ENCODE measurements at places on chromosomes 3 and 15. TPM values are rescaled to one million over a fixed set of nuclear protein-coding genes. Genes with fewer than 3 reads are reported as not detected.

Gene TF
- 1.7 TPM for total RNA-seq

Gene ROBO2
- 3.9 TPM for total RNA-seq

Gene ALDH1L1
- 1.3 TPM for total RNA-seq

Gene TMEM62
- total RNA-seq, result 45.2 TPM

Gene RYK
- total RNA-seq, result 37.1 TPM

Gene IQCH
- total RNA-seq, result 2.2 TPM

Gene SEMA3F
- total RNA-seq, result 56.1 TPM

Gene GABRA5
- not detected for total RNA-seq

Gene SLC24A5
- total RNA-seq, result not detected

Gene ZDHHC23
- total RNA-seq, result 6.3 TPM

Gene FETUB
- not detected for total RNA-seq

Gene FMN1
- total RNA-seq, result 12.9 TPM

Gene SLC22A14
- not detected for total RNA-seq

Gene ANKUB1
- not detected for total RNA-seq

Gene CCDC54
- total RNA-seq, result not detected

Gene LRRK1
- 55.4 TPM for total RNA-seq

Gene HYAL3
- 0.73 TPM for total RNA-seq

Gene SERINC4
- not detected for total RNA-seq

Gene OXSM
- total RNA-seq, result 13.2 TPM

Gene FAM81A
- 0.88 TPM for total RNA-seq

Gene SNTN
- total RNA-seq, result not detected

Gene CFAP100
- total RNA-seq, result not detected

Gene MRPS22
- 34.6 TPM for total RNA-seq

Gene GRK7
- total RNA-seq, result not detected

Gene GOLGA6L9
- 3.5 TPM for total RNA-seq

Gene SI
- not detected for total RNA-seq

Gene NPAP1
- 0.09 TPM for total RNA-seq

Gene DET1
- total RNA-seq, result 8.6 TPM

Gene COL6A6
- 1.9 TPM for total RNA-seq

Gene SLC12A1
- total RNA-seq, result not detected

Gene WNT5A
- 19.5 TPM for total RNA-seq

Gene ADPGK
- 89.0 TPM for total RNA-seq

Gene DPPA2
- total RNA-seq, result not detected

Gene PPP4R2
- total RNA-seq, result 57.1 TPM

Gene RLBP1
- not detected for total RNA-seq

Gene MTMR10
- total RNA-seq, result 50.2 TPM

Measured in spleen (tissue), 13 donors.